ENCODE measurements at places on chromosomes 4 and X.

DNA sequence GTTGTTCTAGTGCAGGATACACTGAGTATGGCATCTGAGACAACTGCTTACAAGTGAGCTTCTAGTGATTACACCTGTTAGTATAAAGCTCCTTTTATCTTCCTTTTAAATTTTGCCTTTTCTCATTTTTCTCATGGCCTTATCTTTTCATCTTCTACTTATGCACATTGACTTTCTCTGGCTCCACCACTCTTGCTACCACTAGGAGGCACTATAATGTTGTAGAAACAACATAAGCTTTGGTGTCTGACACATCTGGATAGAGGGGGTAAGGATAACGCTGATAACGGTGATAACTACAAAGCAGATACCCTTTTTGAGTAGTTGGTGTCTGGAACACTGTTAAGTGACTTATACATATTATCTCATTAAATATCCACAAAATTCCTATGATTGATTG lies 187.4 kb upstream of the TEX13C start:
- peak; percentile 1 for DNase-seq

DNA sequence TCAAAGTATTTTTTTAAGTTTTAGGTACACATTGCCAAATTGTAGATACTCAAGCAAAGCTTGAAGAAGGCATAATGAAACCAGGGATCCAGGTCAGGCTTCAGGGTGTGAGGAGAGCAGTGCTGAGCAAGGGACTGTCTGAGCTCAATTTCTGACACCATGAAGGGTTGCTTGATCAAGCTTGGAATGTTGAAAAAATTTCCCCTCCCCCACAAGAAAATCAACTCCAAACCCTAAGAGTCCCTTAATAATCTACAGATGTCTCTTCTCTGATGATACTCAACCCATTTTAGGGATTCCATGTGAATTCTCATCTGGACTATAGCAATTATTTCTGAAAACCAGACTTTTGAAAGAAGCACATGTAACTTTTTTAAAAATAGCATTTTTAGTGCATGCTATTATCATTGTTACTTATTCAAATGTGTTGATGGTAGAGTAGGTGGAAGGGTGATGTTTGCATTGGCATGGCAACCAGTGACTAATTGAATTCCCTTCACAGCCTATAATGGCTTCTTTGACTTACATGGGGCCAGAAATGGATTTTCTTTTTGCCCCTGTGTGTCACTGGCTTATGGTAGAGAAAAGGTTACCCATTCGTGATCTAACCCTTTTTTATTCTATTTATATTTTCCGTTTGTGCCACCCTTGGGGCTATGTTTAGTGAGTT lies 252.0 kb downstream of the FBXW7 start:
- DNase-seq, result no peak

DNA sequence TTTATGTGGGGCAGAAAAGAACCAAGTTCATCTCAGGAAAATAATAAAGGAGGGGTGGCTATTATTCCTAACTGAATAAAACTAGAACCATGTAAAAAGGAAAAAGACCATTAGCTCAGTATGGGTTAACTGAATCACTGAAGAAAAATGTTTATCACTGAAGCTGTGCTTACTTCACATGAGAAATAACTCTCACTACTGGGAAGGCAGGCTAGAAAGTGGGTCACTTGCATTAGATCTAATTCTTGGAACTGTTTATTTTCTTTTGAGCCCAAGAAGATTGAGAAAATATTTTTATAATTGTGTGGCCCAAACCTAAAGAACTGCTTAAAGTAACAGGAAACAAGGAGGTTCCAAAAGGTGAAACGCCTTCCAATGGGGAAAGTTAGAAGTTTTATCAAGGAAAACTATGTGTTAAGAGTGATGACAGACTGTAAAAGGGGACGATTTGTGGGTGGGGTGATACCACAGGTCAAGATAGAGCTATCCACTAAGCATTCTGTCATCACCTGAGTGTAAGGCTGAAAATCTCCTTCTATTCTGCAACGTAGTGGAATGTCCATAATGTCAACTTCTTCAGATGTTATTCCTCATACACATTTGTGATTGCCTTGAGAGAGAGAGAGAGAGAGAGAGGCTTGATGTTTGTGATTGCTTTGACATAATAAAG lies 1083.5 kb downstream of the PCDH7 start:
- DNase-seq, result no peak

GRCh38 chr4:105145156-105145902 lies 1.3 kb upstream of the TET2 start:
- no peak for DNase-seq

DNA sequence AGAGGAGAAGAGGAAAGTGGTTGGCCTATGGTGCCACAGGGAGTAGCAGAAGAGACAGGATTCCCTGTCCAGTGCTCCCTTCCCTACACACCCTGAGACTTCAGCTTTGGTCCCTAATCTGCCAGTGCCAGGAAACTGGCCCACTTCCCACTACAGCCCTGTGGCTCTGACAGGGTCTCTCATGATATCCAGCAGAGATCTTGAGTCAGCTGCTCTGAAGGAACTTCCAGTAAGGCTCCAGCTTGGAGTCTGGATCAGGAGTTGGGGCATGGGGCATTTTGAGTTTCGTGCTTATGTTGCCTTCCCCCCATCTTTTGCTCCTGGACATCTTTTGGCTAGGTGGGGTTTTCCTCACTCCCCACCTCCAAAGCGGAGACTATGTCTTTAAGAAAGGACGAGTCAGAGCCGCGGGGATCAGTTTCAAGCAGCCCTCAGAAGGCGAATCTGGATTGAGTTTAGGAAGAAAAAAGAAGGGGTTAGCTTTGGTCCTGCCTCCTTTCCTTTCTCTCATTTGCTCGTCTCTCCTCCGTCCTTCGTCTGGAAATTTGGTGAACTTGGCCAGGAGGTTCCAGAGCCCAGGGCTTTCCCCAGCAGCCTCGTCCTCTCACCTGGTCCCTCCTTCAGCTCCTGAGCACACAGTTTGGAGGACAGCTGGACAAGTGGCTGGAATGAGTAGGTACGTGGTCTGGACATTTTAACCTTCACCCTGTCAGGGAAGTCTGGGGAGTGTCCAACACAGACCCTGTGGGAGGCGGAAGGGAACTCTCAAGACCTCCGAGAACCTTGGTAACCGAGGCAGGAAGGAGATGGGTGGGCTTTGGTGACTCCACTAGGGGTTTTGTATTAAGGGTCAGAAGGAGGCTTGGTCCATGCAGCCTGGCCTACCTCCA lies 104.4 kb downstream of the RTL5 start:
- DNase-seq, result no peak

GRCh38 chr4:8233672-8234484 lies 34.8 kb downstream of the SH3TC1 start:
- no peak for DNase-seq

DNA sequence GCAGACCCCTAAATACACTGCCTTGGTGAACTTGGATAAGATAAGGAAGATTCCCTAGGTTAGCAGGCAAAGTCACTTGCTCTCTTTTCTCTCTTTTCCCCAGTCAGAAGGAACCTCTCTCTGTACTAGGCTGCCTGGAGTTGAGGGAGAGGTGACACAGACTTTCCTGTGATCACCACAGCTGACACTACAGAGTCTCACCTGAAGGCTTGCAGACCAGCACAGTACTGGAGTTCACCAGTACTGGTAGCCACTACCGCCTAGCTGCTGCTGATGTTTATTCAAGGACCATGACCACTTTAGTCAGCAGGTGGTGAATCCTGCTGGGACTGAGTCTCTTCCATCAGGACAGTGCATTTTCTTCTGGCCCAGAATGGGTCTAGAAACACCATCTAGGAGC lies 63.3 kb downstream of the PTPN13 start:
- no peak for DNase-seq

GRCh38 chrX:48022738-48023137 lies 15.9 kb downstream of the SPACA5 start:
- no peak for DNase-seq

- DNase-seq, result no peak
Measured at GRCh38 chrX:44937606-44938005, 64.6 kb downstream of the KDM6A start.

GRCh38 chr4:75637176-75637575 lies 6.8 kb upstream of the CDKL2 start:
- DNase-seq, result no peak

GRCh38 chr4:99625369-99625768 lies 32.3 kb downstream of the C4orf54 start:
- DNase-seq, result no peak

GRCh38 chrX:150842198-150842685 lies 56.2 kb downstream of the CD99L2 start:
- peak; percentile 66 for DNase-seq

DNA sequence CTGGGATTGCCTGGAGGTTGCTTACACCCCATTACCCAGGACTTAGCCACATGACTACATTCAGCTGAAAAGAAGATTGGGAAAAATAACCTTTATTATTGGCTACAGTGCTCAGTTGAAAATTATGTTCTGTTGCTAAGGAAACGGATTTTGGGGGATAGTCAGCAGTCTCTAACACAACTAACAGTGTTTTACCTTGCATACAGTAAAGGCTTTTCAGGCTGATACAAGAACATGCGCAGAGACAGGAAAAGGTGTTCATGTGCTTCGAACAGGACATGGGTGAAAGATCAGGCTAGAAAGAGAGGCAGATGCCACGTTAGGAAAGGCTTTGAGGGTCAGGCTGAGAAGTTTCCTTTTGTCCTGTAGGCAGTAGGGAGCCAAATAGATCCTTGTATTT lies 14.8 kb upstream of the RHOH start:
- DNase-seq, result no peak

- DNase-seq, result no peak
Measured at GRCh38 chrX:18890724-18891547, 93.0 kb downstream of the PHKA2 start.

- peak; percentile 3 for DNase-seq
Measured at GRCh38 chrX:106898462-106898861, 4.7 kb downstream of the RIPPLY1 start.

DNA sequence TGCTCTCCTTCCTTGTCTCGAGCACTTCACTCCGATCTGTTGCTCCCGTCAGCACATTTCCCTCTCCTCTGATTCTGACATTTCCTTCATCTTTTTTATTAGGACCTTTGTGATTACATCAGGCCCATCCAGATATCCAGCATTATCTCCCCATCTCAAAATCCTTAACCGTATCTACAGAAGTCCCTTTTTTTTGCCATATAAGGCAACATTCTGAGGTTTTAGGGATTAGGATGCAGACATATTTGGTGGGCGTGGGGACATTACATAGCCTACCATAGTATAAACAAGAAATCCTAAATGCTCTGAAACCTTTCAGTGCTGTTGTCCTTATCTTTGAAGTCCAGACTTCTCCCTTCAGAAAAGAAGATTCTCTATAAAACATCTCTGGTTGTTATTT lies 505.0 kb upstream of the PITX2 start:
- DNase-seq, result no peak

DNA sequence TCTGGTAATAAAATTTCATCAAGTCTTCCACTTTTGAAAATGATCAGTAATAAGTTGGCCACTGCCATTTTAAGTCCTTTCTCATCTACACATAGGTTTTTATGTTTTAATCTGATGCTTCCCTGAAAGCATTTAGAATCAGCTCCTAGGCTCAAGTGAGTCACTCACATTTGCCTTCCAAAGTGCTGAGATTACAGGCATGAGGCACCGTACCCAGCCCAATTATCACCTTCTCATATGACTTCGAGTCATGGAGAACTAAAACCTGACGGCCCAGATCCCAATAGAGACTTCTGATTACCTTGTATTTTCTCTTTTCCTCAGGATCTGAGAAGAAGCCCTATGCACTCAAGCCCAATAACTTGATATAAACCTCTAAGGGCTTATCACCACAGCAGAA lies 140.8 kb downstream of the OPHN1 start:
- no peak for DNase-seq

DNA sequence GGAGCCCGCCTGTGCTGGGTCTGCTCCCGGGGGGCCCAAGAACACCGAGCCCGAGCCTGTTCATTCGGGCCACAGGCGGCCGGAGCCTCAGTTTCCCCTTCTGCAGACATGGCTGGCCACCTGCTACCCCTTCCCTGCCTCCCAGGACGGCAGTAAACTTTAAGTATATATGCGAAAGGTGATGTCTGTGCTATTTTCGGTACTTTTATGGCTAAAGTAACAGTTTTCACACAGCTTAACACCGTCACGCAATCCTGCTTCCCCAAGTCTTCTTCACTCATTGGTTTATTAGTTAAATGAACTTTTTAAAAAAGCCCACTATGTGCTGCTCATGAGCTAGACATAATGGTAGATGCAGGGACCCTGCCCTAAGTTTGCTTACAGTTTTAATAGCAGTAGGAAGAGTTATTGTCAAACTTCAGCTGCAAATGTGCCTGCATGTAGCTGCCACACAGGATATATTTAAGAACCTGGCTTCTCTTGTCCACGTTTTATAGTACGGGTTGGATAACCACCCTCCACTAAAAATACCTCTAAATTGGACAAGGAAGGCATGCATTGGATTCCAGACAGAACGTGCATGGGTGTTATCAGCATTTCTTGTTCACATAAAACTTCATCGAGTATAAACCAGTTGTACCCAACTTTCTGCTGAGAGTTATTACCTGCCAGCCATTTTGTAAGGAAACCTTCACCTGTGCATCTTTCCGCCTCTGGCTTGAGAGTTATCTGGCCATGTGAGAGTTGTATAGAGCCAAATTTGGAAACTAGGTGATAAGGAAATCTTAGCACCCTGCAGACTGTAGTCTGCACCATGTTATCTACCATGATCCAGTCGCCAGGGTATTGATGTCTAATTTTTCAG lies 741 bp downstream of the ANAPC4 start:
- no peak for DNase-seq

- DNase-seq, result no peak
Measured at GRCh38 chr4:24423670-24424069, 160.7 kb downstream of the DHX15 start.

DNA sequence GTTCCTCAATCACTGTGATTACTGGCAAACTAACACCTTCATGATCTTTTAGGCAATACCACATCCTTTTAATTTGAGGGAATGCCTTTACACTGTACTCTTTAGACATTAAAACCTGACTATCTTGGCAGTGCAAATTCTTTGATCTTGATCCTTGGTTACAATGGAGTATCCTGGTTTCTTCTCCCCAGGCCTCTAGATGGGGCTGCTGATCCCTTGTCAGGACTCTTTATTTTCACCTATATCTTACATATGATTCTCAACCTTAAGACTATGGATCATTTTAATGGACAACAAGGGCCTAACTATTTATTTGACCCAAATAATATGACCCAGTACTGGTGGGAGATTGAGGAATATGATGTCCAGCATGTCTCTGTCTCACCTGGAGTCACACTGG lies 1005.5 kb upstream of the INTU start:
- no peak for DNase-seq

All from SHP77 (cell line).